ENCODE measurements at places on chromosomes 16 and 17.

- DNase-seq, result no peak
Measured at GRCh38 chr16:27112093-27112811, 45.5 kb downstream of the C16orf82 start.

GRCh38 chr17:9218064-9218635 lies 196.8 kb downstream of the NTN1 start:
- no peak for DNase-seq

- no peak for DNase-seq
Measured at GRCh38 chr16:58495521-58496331, 4.2 kb upstream of the NDRG4 start.

DNA sequence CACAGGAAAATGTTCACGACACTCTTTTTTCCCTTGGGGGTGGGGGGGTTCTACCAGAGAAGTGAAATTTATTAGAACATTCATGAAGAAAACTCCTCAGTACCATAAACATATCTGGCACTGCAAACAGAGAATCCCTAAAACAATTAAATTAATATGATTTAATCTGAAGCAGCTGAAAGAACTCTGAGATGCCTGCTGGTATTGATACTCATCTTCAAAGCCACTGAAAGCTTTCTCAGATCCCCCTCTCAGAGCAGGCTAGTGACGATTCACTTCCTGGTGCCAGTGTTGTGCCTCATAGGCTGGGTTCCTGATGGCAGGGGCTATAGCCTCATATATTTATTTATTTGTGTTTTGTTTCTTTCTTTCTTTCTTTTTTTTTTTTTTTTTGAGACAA lies 52.7 kb downstream of the MYH10 start:
- no peak for DNase-seq

GRCh38 chr17:17776889-17777288 lies 59.9 kb downstream of the SREBF1 start:
- no peak for DNase-seq

GRCh38 chr16:58022601-58023371 lies 2.8 kb upstream of the MMP15 start:
- DNase-seq, result no peak

All from activated T-cell treated with anti-CD3 and anti-CD28 coated beads, Interleukin-2, amount 50 U/mL, for 48 hours (primary cell).